ENCODE measurements at places on chromosomes 2 and 18.

DNA sequence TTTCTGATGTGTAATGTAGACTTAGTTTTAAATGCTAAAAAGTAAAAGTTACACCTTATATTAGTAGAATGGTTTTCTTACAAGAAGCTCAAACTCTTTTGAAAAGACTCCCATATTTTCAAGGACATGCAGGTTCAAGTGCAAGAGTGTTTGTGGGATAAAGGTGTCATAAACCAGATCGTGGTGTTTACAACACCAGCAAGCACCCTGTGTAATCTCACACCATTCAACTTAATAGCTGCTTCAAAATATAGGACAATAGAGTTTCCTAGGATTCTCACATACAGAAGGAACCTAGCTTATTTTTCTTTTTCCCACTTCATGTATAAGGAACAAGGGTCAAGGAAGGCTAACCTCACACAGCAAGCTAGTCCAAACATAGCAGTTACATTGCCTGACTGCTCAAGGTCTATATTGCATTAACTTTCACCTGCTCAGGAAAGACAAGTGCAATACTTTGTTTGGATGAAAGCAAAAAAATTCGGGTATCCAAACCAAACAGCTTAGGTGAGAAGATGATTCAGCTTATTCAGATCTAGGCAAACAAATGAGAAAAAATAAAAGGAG is 172.3 kb downstream of the IKZF2 start:
- no peak for DNase-seq

DNA sequence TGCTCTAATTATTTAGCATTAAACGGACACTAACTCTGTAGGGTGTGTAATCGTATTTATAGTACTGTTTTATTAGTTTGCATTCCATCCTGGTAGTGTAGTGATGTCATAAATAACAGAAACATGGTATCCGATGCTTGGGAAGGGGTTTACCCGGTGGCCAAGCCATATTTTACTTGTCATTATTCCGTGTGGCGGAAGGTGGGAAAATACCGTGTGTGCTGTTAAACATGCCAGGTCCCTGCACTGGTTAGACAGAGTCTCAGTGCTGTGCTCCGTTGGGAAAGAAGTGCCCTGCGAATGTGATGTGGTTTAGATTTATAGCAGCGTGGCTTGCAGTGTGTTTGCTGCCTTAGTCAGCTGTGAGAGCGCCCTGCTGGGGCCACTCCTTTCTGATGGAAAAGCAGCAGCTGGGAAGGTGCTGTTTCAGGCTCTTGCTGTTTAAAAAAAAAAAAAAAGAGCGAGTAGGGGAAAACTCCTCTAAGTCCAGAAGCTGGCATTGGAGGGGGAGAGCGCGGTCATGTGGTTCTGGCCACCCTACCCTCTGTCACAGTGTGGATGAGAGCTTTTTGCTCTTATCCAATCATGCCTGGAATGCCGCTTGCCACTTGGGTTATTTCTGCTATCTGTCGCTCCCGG is 211.0 kb downstream of the NEDD4L start:
- DNase-seq: no peak

GRCh38 chr2:214902286-214902685 is 92.8 kb upstream of the BARD1 start:
- DNase-seq: peak; percentile 94

DNA sequence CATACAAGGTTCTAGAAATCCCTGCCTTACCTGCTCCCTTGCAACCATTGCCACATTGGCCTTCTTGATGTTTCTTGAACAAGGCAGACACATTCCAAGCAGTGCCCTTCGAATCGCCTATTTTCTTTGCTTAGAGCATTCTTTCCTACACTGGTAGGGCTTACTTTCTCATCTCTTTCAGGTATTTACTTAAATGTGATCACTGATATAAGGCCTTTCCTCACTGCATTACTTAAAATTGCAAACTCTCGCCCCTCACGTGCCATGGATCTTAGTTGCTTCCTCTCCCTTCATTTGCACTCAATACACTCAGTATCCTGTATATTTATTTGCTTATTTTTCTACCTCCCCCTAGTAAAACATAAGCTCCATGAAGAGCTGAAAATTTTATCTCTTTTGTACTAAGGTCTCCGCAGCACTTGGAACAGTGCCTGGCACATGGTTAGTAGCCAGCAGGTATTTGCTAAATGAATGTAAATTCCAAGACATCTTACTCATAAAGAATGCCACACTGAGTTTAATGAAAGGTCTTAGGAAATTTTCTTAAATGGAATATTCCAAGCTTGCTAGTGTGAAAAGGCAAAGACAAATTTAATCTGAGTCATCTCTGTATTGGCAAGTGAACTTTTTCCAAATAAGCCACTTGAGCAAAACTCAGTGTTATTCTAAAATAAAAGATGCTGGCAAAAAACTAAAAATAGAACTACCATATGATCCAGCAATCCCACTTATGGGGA is 42.4 kb upstream of the FIGN start:
- no peak for DNase-seq

- no peak for DNase-seq
Observed at GRCh38 chr2:236582968-236583367, 13.3 kb downstream of the ACKR3 start.

DNA sequence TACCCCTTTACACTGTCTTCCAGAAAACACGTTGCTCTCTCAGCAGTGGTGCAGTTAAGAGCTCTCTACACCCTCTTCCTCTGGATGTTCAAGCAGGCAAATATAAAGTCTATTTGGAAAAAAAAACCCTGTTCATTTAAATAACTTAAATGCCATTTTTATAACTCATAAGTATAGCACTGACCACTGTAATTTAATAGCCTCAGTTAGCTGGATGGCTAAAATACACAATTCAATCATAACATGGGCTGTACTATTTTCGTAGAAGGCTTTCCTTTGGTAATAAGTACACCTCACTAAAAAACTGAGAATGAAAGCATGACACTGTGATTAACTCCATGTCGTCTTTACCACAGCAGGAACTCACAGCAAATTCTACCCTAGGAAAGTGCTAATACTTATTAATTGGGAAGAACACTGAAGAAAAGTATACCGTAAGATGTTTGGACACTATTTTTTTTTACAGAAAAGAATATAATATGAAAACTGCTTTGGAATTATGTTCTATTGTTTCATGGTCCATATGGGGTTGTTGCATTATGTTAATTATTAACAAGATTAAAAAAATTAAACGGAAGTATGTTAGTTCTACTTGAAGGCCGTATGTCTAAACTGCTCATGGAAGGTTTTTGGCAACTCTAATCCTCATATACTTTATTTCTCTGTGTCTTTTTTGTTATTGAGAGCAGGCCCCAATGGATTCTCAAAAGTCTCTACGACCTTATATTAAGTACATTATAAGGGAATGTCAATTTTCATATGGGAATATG is 269.1 kb downstream of the ZNF385B start:
- no peak for DNase-seq

DNA sequence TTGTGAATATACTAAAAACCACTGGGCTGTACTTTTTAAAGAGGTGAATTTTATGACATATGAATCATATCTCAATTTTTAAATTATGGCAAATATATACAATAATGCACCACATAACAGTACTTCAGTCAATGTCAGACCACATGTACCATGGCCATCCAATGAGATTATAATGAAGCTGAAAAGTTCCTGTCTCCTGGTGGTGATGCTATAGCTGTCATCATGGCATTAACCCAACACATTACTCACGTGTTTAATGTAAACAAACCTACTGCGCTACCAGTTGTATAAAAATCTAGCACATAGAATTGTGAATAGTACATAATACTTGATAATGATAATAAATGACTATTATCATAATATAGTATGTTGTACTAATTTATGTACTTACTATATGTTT is 77.6 kb upstream of the ID2 start:
- no peak for DNase-seq

DNA sequence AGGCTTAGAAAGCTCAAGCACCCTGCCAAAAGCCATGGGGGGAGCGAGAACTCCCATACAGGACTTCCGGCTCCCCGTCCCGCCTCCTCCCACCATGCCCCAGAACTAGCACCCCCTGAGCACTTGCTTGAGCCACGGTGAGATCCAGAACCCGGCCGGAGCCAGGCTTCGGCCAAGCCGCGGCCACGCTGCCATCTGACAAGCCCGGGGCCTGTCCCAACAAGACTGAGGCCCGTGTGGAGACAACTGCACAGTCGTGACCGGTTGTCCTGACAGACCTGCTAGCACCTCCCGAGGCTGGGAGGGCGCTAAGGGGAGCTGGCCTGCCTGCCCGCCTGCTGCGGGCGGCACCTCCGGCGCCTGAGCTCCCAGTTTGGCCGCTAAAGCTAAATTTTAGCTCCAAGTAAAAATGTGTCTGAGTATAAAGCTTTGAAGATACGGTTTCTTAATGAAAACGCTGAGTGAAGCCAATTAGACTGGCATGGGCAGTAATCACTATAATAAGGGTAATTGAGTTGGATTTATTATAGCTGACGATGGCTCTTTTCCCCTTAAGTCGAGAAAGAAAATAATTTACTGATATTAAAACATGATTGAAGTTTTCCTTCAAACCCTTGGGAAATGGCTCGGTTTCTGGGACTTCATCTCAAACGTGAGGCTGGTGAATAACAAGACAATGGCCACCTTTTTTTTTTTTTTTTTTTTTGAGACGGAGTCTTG is 78.3 kb upstream of the ODC1 start:
- DNase-seq: no peak

GRCh38 chr2:10934979-10935350 is 23.2 kb downstream of the KCNF1 start:
- DNase-seq: peak; percentile 66

- DNase-seq: no peak
Observed at GRCh38 chr2:217223222-217223930, 363.5 kb upstream of the TNP1 start.

DNA sequence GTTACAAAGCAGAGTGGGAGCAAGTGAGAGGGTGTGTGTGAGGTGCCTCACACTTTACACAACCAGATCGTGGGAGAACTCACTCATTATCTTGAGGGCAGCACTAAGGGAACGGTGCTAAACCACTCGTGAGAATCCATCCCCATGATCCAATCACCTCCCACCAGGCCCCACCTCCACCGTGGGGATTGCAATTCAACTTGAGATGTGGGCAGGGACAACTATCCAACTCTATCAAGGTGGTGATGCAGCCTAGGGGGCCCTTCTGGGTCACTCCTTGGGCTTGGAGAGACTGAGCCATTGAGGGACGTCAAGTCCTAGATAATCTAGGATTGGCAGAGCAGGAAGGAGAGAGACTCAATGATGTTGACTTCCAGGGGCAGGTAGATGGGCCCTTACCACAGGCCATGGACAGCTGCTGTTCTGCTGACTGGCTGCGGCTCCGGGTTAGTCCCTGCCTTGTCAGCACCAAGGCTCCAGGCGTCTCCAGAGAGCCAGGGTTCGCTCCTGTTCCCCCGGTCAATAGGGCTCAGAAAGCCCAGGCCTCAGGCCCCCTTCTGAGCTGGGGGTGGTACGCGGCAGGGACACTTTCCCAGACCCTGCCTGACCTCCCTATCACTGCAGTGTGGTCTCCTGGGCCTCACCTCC is 193.2 kb upstream of the HS6ST1 start:
- no peak for DNase-seq

GRCh38 chr2:134527381-134527780 is 191.4 kb downstream of the TMEM163 start:
- no peak for DNase-seq

GRCh38 chr2:23828986-23829385 is 97.9 kb downstream of the ATAD2B start:
- DNase-seq: no peak

- DNase-seq: no peak
Observed at GRCh38 chr2:48180557-48180956, 274.3 kb upstream of the FBXO11 start.

DNA sequence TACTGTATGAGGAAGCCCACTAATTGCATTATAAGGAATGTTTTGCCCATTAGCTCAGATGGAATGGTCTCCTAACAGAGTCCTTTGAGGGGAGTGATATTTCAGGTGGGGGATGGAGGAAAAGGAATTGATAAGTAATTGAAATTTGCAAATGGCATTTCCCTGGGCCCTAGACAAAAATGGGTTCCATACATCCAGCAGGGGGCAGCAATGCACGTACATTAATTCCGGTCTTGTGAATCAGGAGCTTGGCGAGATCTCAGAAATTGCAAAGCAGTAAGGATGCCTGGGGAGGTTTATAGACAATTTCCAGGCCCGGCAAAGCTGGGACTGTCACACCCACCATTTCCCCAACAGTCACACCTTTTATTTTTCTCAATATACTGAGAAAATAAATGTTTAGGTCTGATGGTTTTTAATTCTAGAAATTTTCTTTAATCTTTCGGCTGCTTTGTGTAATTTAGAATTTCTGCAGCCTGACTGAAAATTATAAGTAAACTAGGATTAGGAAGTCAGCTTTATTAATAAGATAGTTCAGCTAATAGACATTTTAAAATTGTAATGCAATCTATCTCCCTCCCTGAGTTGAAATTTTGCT is 122.8 kb downstream of the LYPD1 start:
- DNase-seq: peak; percentile 28

DNA sequence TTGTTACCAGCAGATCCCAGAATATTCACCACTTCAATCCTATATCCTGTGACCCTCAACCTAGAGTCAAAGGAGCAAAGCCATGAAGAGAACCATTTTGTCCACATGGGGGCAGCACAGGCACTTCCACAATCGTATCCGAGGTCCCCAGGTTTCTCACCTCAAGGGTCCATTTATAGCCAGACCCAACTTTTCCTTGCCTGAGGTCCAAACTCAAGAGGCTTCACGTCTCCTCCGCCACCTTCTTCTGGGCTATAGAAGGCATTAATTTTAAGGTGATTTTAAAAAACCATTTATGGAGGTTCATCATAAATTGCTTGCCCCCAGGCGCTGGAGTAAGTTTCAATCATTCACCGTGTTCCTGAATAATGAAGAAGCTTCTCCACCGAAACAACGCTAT is 111.6 kb upstream of the NABP1 start:
- peak; percentile 75 for DNase-seq

- DNase-seq: no peak
Observed at GRCh38 chr2:26875065-26875634, 27.2 kb downstream of the DPYSL5 start.

GRCh38 chr2:74497777-74498499 is 1.5 kb downstream of the LBX2 start:
- no peak for DNase-seq

GRCh38 chr2:226184940-226185615 is 614.5 kb downstream of the IRS1 start:
- DNase-seq: no peak

GRCh38 chr2:172282944-172283343 is 144.4 kb upstream of the ITGA6 start:
- DNase-seq: no peak

- no peak for DNase-seq
Observed at GRCh38 chr2:161353543-161353942, 45.3 kb downstream of the PSMD14 start.

DNA sequence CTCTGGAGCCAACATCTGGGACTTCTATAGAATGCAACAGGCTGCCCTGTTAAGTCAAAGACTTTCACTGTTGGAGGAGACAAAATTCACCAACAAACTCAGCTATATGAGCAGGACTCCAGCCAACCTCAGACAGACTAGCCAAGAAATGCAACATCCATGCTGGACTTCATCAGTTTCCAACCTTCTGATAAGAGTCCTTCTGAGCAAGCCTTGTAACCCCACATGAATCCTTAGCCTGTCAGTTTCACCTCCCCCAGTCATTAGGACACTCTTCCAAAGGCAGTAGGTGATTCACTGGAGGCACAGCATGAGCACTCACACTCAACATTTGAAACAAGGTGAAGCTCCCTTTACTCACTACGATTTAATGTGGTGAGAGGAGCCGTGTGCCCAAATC is 5.8 kb downstream of the TBC1D8 start:
- no peak for DNase-seq

GRCh38 chr2:202140522-202141252 is 67.6 kb downstream of the KIAA2012 start:
- DNase-seq: no peak
